ENCODE measurements at places on chromosomes 7 and 10.
A peak's percentile ranks its signal among the peaks of the same experiment; 100 is the strongest.

DNA sequence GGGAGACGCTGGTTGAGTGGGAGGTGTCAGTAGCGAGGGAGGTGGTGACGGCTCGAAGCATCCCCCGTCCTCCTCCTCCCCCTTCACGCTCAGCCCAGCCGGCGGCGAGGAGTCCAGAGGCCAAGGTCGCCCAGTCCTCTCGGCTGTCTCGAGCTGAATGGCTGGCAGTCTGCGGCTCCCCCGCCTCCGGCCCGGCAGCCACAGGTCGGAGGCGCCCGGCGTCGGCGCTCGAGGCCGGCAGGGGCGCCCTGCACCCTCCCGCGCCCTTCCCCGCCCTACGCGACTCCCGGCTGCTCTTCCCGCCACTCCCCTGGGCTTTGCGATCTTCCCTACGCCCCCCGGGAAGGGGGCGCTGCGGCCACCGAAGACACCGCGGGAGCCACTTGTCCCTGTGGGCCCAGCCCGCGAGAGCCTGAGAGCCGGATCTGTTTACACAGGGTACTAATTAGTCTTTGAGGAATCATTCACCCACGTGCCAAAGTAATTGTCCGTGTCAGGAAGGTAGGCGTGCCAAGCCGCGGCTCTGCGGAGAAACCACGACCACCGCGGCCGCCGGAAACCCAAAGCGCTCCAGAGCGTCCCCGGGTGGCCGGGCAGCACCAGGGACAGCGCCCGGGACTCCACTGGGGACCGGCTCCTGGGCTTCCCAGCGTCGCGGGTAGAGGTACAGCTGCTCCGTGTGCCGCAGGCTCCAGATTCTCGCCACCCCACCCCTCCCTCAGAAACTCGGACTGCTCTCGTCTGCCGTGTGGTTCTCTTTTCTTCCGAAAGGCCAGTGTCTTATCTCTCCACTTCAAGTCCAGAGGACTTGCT is at the start of gene NXPH1:
Gene NXPH1 (plus strand): TSS at position 133 of the 813 bp plus-strand sequence.
- no peak for DNase-seq

DNA sequence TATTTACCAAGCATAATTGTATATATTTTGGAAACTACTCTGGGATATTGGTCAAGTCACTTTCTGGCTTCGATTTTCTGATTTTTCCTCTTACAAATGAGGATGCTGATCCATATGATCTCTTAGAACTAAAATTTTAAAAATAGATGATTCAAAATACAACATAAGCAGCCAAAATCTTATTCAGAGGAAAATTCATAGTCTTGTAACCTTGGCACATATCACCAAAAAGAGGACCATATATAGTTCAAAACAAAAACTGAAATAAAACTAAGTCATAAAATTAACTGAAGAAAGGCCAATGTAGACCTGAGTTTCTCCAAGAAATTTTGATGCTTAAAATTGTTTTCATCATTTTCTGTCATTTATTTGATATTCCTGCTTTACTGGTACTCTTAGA is 768.3 kb downstream of the SORCS3 start:
- DNase-seq = no peak

DNA sequence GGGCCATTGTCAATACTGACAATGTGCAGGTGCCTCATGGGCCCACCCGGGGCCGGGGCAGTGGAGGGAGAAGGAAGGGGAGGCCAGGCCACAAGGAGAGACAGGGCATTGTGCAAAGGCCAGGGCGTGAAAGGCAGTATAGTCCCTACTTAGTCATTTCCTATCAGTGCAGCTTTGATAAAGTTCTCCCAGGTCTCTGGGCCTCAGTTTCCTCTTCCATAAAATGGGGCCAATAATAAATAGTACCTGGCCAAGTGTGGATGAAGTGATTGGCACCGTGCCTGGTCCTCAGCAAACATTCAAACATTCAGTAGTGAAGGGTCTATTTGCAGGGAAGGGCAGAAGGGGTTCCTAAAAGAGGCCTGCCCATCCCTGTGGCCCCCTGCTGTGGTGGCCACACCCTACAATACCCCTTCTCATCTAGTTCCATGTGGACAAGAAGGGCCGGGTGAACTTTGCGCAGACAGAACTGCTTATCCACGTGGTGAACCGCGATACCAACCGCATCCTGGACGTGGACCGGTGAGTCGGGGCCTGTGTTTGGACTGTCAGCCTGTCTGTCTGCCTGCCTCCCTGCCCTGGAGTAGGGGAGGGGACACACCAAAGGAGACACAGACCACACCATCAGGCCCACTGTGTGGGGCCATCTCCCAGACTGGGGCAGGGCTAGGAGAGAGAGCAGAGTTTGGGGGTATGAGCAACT is 36.9 kb upstream of the VSIR start:
- DNase-seq = peak; percentile 62

DNA sequence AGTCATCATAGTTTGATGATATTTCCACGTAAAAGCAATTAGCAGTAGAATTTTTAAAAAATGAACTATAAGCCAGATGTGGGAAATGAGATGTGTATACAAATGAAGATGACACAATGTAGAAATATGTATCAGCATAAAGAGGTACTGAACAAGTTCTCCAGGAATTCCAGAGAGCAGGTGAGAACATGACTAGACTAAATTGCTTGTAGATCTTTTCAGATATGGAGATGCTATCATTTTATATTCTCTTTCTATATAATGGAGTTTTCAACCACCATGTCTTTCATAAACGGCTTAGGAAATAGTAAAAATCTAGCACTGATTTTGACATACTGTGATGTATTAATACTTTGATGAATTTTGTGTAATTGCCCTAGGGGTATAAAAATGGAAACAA is 130.9 kb downstream of the SEMA3D start:
- DNase-seq = no peak

DNA sequence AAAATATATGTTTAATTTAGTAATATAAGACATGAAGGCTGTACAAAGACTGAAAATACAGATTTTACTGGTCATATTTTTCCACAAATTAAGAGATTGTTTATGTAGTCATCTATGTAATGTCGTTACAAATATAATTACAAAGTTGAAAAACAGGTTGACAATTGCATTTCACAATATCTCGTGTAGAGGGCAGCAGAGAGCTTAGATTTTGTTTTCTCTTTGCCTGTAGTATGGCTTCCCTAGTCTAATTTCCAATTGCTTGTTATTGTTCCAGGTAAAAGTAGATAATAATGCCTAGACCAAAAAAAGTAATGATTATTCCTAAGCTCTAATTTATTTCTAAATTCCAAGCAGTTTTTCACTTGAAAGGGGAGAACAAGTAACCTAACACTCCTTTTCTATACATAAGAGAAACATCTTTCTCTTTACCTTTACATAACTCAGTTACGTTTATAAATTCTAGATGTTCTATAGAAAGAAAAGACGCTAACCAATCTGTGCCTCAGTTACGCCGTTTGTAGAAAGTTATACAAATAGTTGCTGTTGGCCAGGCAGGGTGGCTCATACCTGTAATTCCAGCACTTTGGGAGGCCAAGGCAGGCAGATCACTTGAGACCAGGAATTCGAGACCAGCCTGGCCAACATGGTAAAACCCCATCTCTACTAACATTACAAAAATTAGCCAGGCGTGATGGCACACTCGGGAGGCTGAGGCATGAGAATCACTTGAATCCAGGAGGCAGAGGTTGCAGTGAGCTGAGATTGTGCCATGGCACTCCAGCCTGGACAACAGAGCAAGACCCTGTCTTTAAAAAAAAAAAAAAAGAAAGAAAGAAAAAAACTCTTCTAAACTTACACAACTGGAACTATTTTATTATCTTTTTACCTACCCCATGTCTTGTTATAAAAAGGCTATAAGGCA is 30.0 kb downstream of the NET1 start:
- no peak for DNase-seq

DNA sequence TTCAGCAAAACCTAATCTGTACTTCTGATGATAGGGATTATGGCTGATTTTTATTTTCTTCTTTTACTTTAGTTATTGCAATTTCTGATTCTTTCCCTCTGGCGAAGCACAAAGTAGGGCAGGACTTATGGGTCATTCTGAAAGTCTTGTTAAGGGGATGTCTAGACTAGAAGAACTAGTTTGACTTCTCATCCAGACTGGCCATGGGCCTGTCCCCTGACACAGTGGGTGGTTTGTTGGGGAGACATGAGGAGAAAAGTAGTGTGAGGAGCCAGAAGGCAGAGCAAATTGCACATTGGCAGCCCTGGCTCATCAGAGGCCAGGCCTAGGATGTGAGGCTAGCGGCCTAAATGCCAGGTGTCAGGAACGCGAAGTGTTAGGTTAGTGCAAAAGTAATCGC is 152.8 kb downstream of the RTKN2 start:
- no peak for DNase-seq

GRCh38 chr7:157908006-157908782 is 571.4 kb downstream of the DNAJB6 start:
- peak; percentile 73 for DNase-seq

GRCh38 chr7:117818232-117818631 is 55.0 kb downstream of the CTTNBP2 start:
- no peak for DNase-seq

DNA sequence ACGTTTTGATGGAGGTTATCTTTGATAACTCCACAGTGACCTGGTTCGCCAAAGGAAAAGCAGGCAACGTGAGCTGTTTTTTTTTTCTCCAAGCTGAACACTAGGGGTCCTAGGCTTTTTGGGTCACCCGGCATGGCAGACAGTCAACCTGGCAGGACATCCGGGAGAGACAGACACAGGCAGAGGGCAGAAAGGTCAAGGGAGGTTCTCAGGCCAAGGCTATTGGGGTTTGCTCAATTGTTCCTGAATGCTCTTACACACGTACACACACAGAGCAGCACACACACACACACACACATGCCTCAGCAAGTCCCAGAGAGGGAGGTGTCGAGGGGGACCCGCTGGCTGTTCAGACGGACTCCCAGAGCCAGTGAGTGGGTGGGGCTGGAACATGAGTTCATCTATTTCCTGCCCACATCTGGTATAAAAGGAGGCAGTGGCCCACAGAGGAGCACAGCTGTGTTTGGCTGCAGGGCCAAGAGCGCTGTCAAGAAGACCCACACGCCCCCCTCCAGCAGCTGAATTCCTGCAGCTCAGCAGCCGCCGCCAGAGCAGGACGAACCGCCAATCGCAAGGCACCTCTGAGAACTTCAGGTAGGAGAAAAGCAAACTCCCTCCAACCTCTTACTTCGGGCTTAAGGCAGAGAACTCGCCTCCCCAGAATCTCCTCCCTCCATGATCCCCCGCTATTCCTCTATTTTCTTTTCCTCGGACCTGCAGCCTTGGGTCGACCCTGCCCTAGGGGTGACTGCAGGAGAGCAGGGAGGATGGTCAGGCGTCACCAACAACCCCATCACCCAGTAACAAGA is at the start of gene SERPINE1:
Gene SERPINE1 (plus strand): TSS at position 454 of the 809 bp plus-strand sequence. CDS start 1,290 bp downstream, outside the sequence.
- DNase-seq = peak; percentile 97

- DNase-seq = no peak
Observed at GRCh38 chr10:132427939-132428367, 31.0 kb downstream of the PWWP2B start.

DNA sequence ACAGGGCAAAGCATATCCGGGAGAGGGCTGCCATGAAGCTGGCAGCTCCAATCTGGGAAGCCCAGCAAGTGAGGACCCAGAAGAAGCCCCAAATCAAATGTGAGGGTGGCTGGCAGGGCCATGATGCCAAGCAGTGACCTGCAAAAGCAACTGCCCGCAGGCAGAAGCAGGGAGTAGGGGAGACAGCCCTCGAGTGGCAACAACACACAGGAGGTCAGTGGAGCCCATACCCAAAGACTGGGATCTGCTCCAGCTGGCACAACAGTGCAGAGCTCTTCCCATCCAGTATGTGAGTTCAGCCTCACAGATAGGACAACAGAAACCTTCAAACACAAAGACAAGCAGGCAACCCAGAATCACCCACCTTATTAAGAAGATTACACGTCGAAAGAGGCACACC is 45.0 kb downstream of the GRID1 start:
- peak; percentile 42 for DNase-seq

GRCh38 chr10:14698111-14698828 is 76.4 kb downstream of the FAM107B start:
- no peak for DNase-seq

DNA sequence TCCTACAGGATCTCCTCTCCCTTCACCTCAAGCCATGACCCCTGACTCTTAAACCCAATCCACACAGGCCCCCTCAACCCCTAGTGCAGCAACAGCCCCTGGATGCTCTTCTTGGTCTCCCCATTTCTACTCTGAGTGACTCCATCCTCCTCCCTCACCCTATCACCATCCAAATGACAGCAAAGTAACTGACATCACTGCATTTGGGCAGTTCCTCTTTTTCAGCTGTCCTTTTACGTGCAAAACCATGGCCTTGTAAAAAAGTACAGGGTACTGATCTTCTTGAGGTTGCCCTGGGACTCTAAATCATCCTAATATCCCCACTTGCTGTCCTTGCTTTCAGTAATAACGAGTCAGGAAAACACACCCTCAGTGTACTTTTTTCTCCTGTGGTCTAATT is 454.9 kb downstream of the ADRA2A start:
- no peak for DNase-seq

DNA sequence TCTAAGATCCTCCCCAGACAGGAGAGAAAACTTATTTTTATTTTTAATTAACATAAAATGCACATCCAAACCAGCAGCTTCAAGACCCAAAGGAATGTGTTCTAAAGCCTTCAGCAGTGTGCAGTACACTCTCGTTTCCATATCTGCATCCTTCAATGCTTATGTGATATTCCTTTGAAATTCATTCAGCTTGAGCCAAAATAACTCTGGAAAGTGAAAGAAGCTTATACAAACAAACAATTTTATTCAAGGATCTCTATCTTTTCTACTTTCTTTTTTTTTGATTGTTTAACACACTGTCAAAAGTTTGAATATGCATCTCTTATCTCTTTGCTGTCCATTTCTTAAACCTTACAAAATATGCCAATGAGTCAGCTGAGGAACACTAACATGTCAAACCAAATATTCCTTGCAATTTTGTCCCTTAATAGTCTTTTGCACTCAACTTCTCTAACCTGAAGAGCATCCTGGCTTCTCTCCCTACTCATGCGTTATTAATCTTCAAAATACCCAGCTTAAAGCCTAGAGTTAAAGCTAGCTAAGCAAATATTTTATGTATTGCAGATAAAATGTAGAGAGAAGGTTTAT is 124.3 kb downstream of the THSD7A start:
- DNase-seq = no peak

- no peak for DNase-seq
Observed at GRCh38 chr10:6997509-6997908, 413.3 kb downstream of the SFMBT2 start.

DNA sequence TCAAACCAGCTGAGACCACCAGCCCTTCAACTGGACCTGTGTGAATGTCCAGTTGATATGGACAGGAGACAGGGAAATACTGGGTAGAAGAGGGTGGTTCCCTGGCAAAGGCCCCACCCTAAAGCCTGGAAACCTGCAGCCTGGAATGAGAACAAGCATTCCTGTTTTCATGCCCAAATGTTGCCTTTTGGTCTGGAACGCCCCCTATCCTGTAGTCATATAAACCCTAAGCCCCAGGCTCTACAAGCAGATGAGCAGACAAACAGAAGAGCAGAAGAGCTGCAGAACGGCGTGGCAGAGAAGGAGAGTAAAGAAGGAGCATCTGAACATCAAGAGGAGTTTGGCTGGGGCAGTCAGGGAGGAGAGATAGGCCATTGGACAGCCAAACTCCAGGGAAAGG is 38.4 kb downstream of the SYPL1 start:
- DNase-seq = no peak

DNA sequence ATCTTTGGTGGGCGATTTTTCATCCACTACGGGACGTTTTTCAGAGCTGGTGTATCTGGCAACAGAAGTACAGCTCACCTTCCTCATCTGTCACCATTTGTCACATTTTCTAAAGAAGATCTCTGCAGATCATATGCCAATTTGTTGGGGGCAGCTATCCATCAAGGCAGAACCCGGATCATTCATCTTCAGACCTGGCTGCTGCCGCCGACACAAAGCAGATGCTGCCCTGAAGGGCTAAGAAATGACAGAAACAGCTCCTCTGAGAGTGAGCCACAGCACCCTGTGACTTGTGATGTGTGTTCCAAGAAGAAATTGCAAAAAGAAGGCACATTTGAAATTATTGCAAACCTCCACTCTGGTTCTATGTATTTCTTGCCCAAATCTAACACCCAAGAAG is 290.9 kb downstream of the GFRA1 start:
- DNase-seq = no peak

Measured in posterior vena cava (tissue), 2 donors.